ENCODE measurements at places on chromosomes 6 and 20. TPM values are rescaled to one million over a fixed set of nuclear protein-coding genes. Genes with fewer than 3 reads are reported as not detected.

C4A gene
- 247 TPM for total RNA-seq

EGFL8 gene
- total RNA-seq, result 108 TPM

KCNS1 gene
- total RNA-seq, result 0.22 TPM

SOBP gene
- 18.4 TPM for total RNA-seq

SNRPB gene
- 198 TPM for total RNA-seq

STXBP5 gene
- total RNA-seq, result 23.7 TPM

TUBB2B gene
- 13.7 TPM for total RNA-seq

TMEM151B gene
- total RNA-seq, result not detected

TRAPPC3L gene
- total RNA-seq, result not detected

TMEM181 gene
- total RNA-seq, result 19.0 TPM

JPH2 gene
- total RNA-seq, result 5.5 TPM

GZF1 gene
- total RNA-seq, result 21.0 TPM

VIP gene
- total RNA-seq, result 0.39 TPM
